ENCODE measurements at places on chromosomes 5 and 9. TPM values are rescaled to one million over a fixed set of nuclear protein-coding genes. Genes with fewer than 3 reads are reported as not detected.

WNK2 gene
- total RNA-seq = not detected

GRCh38 chr5:14595891-14596290 is 14.3 kb downstream of the OTULINL start:
- no peak for DNase-seq

- DNase-seq = no peak
Observed at GRCh38 chr9:87579781-87580541, 82.3 kb downstream of the DAPK1 start.

- DNase-seq = no peak
Observed at GRCh38 chr5:159244163-159244562, 18.9 kb upstream of the UBLCP1 start.

Data from activated CD8-positive, alpha-beta T cell treated with anti-CD3 and anti-CD28 coated beads, Interleukin-2, amount 10 ng/mL, durations not matched to agents 7 days and 5 days (primary cell).